ENCODE measurements at places on chromosomes 13 and 19. TPM values are rescaled to one million over a fixed set of nuclear protein-coding genes. Genes with fewer than 3 reads are reported as not detected.

- DNase-seq: peak; percentile 89
- no peaks in the 10 kb centered on the region for H3K36me3 ChIP-seq
- no peak overlapping the region for H3K4me3 ChIP-seq
- H3K27ac ChIP-seq: peak overlapping the region; percentile 45
Observed at GRCh38 chr19:46069806-46070341, 29.1 kb upstream of the IGFL4 start.

The ZNF880 gene
- total RNA-seq: 11.0 TPM

GRCh38 chr19:47274071-47274890 is at the start of gene INAFM1:
INAFM1 (plus strand) TSS chr19:47274885; CDS start chr19:47274920, 35 bp downstream.
- H3K36me3 ChIP-seq: peaks cover 12% of the 10 kb centered on the region
- H3K4me1 ChIP-seq: peaks cover 13% of the 10 kb centered on the region
- peak; percentile 90 for DNase-seq
- H3K4me3 ChIP-seq: peak within 1 kb of the TSS; percentile 64

The ASF1B gene
- 39.1 TPM for total RNA-seq

GRCh38 chr13:49084961-49085360 is 109.2 kb downstream of the FNDC3A start:
- H3K36me3 ChIP-seq: no peaks in the 10 kb centered on the region
- H3K4me3 ChIP-seq: no peak overlapping the region
- peaks cover 16% of the 10 kb centered on the region for H3K4me1 ChIP-seq
- H3K27me3 ChIP-seq: no peaks in the 10 kb centered on the region
- DNase-seq: no peak

DNA sequence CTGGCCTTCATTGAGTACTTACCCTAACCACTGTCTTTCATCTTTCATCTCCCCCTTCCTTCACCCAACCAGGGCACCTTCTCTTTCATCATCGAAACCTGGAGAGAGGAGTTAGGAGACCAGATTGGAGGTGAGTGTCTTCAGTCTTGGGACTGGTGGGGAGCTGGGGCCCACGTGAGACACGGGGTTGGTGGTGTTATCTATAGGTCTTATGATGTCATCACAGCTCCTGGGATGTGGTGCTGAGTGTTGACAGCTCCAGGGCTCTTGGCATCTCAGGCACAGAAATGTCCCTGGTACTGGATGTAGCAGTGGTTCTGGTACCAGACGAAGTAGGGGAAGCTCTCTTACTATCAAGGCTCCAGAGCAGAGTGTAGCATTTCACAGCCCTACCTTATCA is 1.8 kb downstream of the DLL3 start:
- H3K4me1 ChIP-seq: peaks cover 9% of the 10 kb centered on the region
- no peaks in the 10 kb centered on the region for H3K36me3 ChIP-seq
- no peak overlapping the region for H3K4me3 ChIP-seq
- H3K27me3 ChIP-seq: peaks cover 27% of the 10 kb centered on the region

GRCh38 chr13:96730676-96731075 is 263.6 kb downstream of the OXGR1 start:
- DNase-seq: no peak
- no peak overlapping the region for H3K27ac ChIP-seq
- H3K4me3 ChIP-seq: no peak overlapping the region
- no peaks in the 10 kb centered on the region for H3K36me3 ChIP-seq
- H3K27me3 ChIP-seq: no peaks in the 10 kb centered on the region

GRCh38 chr13:64765636-64766035 is 2464.5 kb downstream of the PCDH9 start:
- H3K4me1 ChIP-seq: peaks cover 21% of the 10 kb centered on the region
- H3K27ac ChIP-seq: no peak overlapping the region
- H3K27me3 ChIP-seq: no peaks in the 10 kb centered on the region
- H3K4me3 ChIP-seq: no peak overlapping the region

DNA sequence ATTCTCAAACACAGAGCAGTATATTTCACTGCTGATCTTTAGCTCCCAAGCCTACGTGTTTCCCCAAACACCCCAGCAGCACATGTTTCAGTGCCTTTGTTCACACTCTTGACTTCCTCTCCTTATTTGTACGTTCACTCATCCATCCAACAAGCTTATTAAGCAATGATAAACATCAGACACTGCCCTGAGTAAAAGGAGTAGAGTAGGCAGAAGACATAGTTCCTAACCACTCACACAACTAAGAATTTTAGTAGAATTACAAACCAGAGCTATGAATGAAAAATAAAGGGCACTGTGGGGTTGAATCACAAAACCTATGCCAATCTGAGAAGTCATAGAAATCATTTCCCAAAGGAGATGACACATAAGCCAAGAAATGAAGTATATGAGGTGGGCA is 213.5 kb downstream of the DIAPH3 start:
- no peak overlapping the region for H3K4me3 ChIP-seq
- no peak for DNase-seq
- H3K27ac ChIP-seq: no peak overlapping the region
- H3K36me3 ChIP-seq: no peaks in the 10 kb centered on the region
- no peaks in the 10 kb centered on the region for H3K27me3 ChIP-seq

The ZNF541 gene
- total RNA-seq: not detected

The KASH5 gene
- total RNA-seq: not detected

- DNase-seq: no peak
- no peak overlapping the region for H3K4me3 ChIP-seq
- no peaks in the 10 kb centered on the region for H3K36me3 ChIP-seq
- H3K4me1 ChIP-seq: no peaks in the 10 kb centered on the region
- H3K27ac ChIP-seq: no peak overlapping the region
Observed at GRCh38 chr19:4516939-4517300, 1.4 kb downstream of the PLIN4 start.

The SULT2B1 gene
- total RNA-seq: not detected

DNA sequence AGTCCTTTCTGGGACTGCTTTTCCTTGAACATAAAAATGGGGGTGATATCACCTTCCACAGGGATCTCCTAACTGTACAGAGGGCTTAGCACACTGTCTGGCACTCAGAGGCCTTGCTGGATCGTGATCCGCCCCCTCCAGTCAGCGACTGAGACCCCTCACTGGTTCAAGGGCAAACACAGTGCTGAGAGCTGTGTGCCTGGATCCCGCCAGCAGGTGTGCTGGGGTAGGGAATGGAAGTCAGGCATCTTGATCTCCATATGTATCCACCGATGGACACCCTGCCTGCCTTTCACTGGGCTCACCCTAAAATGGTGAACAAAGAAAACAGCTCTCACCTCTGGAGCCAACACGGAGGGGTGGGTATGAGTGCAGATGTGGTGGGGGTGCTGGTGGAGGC is 64.3 kb downstream of the IRS2 start:
- no peak overlapping the region for H3K4me3 ChIP-seq
- no peaks in the 10 kb centered on the region for H3K4me1 ChIP-seq
- H3K27me3 ChIP-seq: no peaks in the 10 kb centered on the region

DNA sequence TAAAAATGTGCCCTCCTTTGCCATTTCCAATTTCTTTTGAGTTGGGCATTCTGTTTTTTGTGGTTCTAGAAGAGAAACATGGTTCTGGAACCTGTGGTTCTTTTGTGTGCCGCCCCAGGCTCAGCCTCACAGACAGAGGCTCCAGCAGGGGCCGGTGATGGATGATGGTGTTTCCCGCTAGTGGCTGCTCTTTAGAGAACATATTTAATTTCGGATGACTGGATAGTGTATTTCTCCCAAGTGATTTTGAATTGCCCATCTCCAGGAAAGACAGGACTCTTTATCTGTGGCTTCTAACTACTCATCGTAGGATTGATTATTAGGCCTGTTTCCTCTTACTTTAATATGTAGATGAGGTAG is 75.2 kb downstream of the KL start:
- peak overlapping the region; percentile 53 for H3K27ac ChIP-seq
- H3K36me3 ChIP-seq: no peaks in the 10 kb centered on the region
- DNase-seq: no peak
- H3K4me3 ChIP-seq: no peak overlapping the region
- H3K4me1 ChIP-seq: peaks cover 42% of the 10 kb centered on the region
- no peaks in the 10 kb centered on the region for H3K27me3 ChIP-seq

The F2RL3 gene
- 1.2 TPM for total RNA-seq

DNA sequence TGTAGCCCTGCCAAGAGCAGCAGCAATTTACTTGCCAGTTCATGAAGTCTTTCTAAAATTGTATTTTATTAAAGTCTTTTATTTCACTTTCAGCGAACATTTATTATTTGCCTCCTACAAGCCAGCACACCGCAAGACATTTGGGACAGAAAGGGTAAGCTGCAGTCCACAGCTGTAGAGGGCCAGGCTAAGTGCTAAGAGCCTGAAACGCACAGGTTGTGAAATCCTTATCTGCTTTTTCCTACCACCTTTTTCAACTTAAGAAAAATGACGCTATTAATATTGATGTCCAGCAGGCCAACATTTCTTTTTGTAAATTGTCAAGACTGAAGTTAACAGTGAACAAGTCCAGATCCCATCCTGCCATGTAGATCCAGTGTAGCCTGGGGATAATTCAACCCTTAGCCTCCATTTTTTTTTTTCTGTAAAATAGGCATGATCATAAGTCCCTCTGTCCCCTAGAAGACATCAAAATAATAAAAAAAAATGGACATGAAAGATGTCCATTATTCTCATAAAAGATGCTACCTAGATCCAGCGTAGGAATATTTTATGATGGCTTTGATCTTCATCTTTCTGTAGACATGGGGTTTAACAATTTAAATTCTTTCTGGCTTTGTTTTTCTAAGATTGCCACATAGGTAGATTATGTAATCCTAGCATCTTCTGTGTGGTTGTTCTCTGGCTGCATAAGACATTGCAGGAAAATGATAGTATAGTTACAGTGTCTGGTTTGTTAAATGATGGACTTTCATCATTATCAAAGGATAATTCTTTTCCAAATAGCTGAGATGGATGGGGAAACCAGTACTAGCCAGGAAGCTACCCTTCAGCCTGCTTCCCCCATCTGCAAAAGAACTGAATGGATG is 128.4 kb downstream of the SHISA2 start:
- no peaks in the 10 kb centered on the region for H3K36me3 ChIP-seq
- peaks cover 3% of the 10 kb centered on the region for H3K27me3 ChIP-seq
- H3K4me3 ChIP-seq: no peak overlapping the region
- H3K4me1 ChIP-seq: no peaks in the 10 kb centered on the region
- no peak for DNase-seq

- H3K4me3 ChIP-seq: no peak overlapping the region
- no peaks in the 10 kb centered on the region for H3K36me3 ChIP-seq
- H3K4me1 ChIP-seq: peaks cover 16% of the 10 kb centered on the region
- no peak overlapping the region for H3K27ac ChIP-seq
Observed at GRCh38 chr13:23918208-23918607, 20.9 kb upstream of the C1QTNF9B start.

The ZNF331 gene
- total RNA-seq: 11.2 TPM
